ENCODE measurements at places on chromosomes 3 and 15.

DNA sequence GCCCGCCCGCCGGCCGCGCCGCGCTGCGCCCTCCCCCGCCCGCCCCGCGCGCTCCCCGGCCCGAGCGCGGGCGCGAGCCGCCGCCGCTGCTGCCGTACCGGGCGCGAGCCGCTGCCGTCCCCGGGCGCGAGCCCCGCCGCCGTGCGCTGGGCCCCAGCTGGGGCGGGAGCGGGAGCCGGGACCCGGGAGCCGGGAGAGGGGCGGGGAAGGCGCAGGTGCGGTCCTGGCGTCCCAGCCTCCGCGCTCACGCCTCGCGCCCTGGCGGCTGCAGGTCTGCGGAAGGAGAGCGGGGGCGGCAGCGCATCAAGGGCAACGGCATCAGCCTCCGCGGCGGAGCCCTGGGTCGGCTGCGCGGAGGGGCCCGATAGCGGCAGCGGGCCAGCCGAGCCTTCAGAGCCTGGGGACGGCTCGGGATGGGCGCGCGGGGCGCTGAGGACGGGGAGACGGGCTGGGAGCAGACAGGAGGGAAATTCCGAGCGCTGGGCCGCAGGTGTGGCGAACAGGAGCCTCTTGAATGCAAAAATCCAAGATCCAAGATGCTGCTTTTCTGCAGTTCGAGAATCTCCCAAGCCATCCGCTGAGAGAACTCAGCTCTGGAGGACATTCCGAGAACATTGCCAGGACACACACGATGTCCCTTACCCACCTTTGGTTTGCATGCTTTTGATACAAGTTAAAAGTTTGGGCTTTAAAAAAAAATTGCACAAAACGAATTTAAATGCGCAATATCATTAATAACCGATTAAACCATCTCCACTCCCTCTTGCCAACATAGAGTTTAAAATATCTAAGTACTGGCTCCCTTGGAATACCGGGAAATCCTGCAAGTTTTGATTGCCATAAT, 251.1 kb downstream of the TJP1 start:
- DNase-seq, result no peak

DNA sequence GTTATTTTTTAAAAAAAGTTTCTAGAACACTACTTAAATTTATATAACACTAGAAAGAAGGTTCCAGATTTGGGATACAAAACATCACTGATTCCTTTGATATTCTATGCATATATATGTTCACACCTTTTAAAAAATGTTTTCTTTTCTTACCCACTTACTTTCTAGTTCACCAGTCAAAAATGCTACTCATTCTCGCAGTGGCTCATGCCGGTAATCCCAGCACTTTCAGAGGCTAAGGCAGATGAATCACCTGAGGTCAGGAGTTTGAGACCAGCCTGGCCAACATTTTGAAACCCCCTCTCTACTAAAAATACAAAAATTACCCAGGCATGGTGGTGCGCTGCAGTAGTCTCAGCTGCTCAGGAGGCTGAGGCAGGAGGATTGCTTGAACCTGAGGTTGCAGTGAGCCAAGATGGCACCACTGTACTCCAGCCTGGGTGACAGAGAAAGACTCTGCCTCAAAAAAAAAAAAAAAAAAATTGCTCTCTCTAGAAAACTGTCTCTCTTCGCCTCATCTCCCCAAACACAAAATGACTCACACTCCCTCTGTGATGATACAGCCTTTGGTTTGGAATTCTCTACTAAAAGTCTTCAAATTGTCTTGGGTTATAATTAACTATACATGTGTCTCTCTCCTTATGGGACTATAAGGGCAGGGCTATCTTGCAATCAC, 52.6 kb upstream of the TGFBR2 start:
- no peak for DNase-seq

- DNase-seq, result no peak
Measured at GRCh38 chr3:49104052-49104426, 518 bp downstream of the QARS1 start.

DNA sequence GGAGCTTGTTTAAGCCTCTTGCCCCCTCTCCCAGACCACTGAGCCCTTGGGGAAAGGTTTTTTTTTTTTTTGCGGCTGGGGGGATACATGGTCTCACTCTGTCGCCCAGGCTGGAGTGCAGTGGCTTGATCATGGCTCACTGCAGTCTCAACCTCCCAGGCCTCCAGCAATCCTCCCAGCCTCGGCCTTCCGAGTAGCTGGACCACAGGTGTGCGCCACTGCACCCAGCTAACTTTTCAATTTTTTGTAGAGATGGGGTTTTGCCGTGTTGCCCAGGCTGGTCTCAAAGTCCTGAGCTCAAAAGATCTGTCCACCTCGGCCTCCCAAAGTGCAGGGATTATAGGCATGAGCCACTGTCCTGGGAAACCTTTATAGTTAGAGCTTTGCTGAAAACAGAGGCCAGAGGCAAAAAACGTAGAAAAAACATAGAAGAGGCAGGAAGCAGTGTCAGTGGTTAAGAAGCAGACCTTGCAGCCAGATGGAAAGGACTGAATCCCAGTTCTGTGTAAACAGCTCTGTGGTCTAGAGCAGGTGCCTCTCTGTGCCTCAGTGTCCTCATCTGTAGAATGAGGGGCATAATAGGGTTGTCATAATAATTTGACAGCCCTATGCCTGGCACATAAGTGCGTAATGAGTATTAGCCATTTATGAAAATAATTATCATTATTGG, 33.1 kb downstream of the CMTM7 start:
- no peak for DNase-seq

DNA sequence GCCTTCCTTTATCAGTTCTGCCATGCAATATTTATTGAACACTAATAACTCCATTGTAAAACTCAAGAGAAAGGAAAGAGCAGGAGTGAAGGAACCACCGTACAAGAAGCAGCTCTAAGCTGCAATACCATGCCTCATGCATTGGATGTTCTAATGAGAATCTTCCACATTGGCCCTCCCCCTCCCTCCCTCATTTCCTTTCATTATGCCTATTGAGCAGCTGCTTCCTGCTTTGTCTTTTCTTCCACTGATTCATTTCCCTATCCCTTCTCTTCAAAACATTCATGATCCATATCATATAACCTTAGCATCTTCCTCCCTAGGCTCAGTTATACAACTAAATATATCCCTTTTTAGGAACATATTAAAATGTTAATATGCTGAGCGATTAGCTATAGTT, 698.7 kb upstream of the GOLIM4 start:
- no peak for DNase-seq

DNA sequence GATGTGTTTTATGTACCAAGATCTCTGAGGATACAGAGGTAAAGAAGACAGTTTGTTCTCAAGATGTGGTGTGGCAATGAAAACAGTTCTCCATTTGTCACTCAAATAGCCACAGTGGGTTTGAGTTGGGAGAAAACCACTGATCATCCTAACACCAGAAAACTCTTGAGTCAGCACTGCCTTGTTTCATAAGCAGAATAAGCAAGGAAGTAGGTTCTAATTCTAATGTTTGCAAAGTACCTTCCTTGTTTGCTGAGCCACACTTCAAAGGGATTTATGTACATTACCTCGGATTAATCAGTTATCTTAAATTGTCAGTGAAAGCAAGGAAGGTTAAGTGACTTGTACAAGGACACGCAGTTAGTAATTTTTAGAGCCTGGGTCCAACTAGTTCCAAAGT, 107.8 kb upstream of the BOC start:
- DNase-seq, result peak; percentile 64

DNA sequence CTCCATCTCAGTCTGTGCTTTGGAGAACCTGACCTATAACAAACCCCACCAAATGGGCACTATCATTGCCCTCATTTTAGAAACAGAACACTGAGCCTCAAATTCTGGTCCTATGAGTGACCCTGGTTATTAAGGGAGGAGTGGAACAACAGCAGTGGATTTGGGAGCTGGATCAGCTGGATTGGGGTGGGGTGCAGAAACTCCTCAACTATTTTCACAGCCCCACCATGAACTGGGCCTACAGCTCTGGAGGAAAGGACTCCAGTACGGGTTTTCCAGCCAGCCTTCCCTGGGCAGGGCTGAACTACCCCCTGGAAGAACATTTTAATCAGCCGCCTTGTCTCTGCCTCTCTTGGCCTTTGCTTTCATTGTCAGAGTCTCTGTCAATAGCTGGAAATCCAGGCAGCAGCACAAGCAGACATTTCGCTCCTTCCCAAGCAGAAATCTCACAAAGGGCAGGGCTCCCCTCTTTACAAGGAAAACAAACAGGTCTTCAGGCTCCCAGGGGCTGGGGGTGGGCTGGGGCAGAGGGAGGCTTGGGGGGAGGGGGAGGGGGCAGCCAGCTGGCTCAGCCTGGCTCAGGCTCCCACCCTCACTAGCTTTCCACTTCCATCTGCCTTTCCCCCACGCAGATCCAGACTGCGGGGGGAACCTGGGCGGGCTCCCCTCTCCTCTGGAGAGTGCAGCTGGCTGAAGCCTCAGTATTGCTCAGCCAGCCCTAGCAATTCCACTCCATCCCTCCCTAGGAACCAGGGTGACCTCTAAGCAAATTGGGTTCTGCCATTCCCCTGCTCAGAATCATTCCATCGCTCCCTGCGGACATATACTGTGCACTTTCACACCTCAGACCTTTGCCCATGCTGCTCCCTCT, 13.7 kb upstream of the TLE3 start:
- DNase-seq, result peak; percentile 63

GRCh38 chr3:171704002-171704401, 106.3 kb downstream of the PLD1 start:
- no peak for DNase-seq

GRCh38 chr3:49937090-49937489, 2.9 kb upstream of the RBM6 start:
- no peak for DNase-seq

DNA sequence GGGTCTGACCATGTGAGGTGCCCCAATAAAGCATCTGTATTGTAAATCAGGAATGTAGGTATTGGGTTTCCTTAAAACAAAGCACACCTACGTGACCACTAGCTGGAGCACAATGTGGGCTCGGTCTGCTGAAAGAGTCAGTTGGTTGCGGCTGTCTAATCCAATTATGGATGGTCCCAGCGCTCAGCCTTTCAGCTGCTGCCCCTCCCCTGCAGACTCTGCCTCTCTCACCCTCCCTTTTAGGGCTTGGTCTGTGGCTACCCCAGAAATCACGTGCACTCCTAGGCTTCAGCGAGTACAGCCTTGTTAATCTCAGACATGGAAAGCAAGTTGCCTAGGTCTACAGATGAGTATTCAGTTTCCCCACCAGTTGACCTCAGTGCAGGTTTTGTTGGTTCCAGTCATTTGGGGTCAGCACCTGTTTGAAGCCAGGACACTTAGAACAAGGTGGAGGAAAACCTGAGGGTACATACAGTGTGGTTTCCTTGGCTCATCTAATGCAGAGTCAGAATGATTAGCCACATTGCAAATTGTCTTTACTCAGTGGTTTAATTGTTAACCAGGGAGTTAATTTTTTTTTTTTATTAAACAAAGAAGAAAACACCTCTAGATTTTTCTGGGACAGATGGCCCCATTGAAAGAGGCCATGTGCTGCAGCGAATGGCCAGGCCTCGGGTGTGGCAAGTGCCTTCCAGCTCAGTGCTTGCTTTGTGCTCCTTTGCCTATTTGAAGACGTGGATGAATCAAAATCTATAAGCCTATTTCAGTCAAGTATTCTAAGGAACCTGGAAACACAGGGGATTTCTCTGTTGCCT, 137.7 kb downstream of the IGF1R start:
- no peak for DNase-seq

DNA sequence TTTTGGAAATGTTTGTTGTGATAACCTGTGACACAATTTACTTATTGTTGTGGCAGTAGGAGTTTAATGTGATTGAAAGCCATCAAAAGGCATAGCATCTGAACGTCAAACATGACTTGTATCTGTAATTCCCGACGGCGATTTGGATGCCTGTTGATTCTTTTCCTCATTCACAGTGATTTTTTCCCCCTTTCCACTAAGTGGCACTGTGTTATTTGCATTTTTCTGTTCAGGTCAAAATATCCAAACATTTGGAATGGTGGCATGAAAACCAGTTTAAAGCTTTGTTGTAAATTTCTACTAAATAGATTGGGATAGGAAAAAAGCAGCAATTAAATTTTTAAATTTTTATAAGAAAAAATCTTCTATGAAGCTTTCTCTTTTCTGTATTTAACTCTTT, 259.9 kb upstream of the KCNH8 start:
- DNase-seq, result no peak

DNA sequence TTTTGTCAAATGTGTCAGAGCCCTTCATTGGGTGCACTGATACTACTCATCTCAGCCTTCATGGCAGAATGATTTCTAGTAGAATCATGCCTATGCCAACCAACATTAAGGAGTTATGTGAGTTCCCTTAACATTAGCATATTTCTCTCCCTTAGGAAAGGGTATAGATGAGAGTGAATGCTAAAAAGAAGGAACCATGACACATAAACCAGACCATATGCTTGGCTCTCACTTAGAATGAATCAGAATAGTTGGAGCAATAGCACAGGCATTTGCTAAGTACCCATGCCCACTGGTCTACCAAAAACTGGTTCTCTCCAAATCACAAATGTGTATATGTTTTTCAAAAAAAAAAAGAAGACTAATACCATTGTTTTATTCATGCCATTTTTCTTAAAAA, 51.1 kb downstream of the STRIT1 start:
- no peak for DNase-seq

DNA sequence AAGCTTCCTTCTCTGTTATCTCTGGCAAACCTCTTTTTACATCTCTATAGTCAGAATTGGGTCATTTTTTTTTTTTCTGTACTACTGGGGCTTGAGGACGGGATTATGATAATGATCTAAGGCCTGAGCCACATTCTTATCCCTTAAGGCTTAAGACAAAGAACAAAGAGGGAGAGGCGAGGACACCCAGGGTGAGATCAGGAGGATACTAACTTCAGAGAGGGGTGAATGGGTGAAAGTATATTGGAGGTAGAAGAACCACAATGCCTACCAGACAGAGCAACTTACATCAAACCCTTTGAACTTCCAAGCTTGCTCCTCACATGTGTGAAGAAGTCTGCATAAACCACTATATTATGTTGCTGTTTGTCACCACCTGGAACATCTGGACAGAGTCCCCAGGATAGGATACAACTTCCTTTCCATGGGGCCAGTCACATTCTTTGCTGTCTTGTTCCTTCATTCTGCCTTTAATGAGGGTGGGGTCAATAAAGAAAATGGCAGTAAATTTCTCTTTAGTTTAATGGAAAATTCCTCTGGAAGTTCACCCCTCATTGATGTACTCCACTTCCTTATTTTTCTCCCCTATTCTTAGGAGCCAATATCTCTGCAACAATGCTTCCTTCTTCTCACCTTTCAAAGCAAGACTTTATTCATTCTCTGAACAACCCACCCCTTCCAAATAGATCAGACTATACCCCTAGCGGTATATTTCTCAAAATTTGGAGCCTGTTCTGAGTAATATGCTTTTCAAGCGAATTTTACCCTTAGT, 9.1 kb upstream of the PDCD6IP start:
- no peak for DNase-seq

GRCh38 chr3:136444581-136444980, 194.4 kb downstream of the PCCB start:
- DNase-seq, result no peak

- no peak for DNase-seq
Measured at GRCh38 chr3:194536871-194537637, 50.3 kb upstream of the ATP13A3 start.

Data from GDM1 (cell line).